Stimulated activated CD4-positive, alpha-beta T cell treated with anti-CD3 and anti-CD28 coated beads, Interleukin-12 subunit alpha, Interleukin-12 subunit beta, amount 100 ng/mL, for 48 hours (primary cell): ENCODE measurements at places on chromosomes 5 and 9.

GRCh38 chr9:137924169-137924568 lies 46.6 kb downstream of the CACNA1B start:
- DNase-seq = no peak

- no peak for DNase-seq
Measured at GRCh38 chr9:93154293-93154903, 20.3 kb upstream of the NINJ1 start.

- no peak for DNase-seq
Measured at GRCh38 chr5:153461341-153461740, 29.1 kb upstream of the GRIA1 start.

DNA sequence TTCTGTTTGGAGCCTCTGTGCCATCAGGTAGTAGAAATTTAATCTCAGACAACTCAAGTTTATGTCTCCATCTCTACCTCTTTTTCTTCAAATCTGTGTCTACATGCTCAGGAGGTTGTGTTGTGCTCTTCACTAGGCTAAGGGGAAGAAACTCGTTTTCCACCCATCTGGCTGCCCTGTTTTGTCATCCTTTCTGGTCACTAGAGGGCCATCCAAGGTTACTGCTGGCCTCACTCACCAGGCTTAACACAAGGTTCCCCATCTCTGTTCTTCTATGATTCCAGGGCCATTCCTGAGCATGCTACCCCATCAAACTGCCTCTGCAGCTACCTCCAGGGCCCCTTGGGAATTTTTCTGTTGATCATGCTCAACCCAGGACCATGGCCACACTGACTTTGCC lies 213.3 kb upstream of the FBXL7 start:
- DNase-seq = no peak

DNA sequence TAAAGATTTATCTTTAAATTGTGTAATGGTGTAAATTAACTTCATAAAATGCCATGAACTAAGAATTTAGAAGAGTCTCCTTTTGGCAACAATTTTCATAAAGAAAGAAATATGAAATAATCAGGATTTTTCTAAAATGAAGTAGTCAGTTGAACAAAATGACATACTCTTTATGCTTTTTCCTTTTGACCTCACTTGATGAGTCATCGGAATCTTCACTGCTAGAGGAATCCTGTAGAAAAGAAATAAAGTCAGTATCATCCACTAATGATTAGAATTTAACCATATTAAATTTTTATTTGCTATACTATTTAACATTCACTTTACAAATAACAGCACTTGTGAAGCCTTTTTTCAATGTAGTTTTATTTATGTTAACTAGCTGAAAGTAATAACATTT lies 26.1 kb downstream of the CHD1 start:
- DNase-seq = no peak

- DNase-seq = no peak
Measured at GRCh38 chr9:89935115-89935514, 330.3 kb downstream of the GADD45G start.

DNA sequence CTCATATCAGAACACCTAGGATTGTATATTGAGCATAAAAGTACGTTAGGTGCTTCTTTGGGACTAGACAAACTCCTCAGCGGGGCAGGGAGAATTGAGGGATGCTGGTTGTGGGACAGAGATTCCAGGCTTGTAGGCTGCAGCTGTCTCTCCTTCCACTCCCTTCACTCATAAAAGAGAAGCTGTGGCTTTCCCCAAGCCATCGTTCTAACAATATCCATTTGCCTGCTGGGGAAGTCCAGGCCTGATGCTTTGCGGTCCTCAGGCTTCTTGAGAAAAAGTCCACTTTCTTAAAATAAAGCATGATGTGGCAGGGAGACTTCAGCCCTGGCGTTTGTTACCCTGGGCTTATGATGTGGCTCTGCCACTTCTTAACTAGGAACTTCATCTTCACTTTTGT lies 129.3 kb upstream of the OSMR start:
- no peak for DNase-seq

- DNase-seq = no peak
Measured at GRCh38 chr9:114256827-114257328, 66.0 kb upstream of the ORM1 start.

DNA sequence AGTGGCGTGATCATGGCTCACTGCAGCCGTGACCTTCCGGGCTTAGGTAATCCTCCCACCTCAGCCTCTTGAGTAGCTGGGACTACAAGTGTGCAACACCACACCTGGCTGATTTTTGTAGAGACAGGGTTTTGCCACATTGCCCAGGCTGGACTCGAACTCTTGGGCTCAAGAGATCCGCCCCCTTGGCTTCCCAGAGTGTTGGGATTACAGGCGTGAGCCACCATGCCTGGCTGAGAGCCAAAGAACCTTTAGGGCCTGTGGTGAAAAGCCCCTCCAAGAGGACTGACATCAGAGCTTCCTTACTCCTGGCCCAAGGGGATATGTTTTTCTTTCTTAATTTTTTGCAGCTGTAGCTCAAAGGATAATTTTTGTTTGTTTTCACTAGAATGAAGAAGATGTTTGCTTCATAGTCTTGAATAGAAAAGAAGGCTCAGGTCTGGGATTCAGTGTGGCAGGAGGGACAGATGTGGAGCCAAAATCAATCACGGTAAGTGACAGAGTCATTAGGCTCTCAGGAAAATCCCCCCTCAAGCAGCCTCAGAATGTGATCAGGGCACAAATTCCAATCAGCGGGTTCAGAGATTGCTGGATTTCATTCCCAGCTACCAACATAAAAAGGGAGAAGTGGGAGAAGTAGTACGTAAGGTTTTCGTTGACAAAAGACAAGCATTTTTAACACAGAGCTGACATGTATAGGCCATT lies 77.1 kb downstream of the GOLPH3 start:
- DNase-seq = no peak

- DNase-seq = no peak
Measured at GRCh38 chr9:8014997-8015682, 215.6 kb upstream of the DMAC1 start.

- DNase-seq = no peak
Measured at GRCh38 chr5:171483551-171484135, 64.2 kb downstream of the FGF18 start.

DNA sequence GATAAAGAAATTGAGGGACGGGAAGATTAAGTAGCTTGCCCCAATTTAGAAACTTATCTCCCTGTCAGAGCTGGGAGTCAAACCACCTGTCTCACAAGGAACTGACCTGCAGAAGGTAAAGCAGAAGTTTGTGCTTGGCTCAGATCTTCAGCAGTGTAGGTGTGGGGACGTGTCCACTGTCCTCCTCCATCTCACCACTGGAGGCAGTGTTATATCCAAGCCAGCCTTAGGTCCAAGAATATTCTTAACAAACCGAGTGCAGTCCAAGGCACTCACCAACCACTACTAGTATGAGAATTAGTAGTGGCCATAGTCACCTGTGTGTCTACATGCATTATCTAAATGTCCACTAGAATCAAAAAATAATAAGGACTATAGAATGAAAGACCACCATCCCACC lies 86.3 kb upstream of the IRX1 start:
- DNase-seq = no peak

- DNase-seq = no peak
Measured at GRCh38 chr5:172178991-172179989, 8.7 kb downstream of the STK10 start.

DNA sequence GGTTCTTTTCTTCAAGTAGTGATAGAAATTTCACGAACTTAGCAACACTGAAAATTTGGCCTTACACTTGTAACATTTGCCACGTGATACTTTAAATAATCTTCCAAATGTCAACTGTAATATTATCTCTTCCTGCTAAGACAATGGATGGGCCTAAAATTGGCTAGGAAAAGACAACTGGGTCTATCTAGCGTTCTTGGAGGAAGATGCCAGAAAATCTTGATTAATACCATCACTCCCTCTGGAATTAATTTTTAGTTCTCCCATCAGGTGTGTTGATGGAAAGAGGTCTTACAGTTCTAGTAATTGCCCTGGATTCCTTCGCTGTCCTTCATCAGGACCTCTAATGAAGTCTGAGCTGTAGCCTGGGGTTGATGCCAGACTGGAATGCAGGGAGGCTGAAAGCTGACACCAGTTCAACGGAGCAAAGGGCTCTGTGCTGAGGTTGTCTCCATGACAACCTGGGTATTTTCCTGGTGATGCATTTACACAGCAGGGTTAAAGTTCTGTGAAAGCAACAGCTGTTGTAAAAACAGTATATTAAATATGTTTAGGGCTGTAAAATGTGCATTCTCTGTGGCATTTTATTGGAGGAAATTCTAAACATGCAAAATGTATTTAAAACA lies 92.3 kb downstream of the GAS1 start:
- DNase-seq = no peak

DNA sequence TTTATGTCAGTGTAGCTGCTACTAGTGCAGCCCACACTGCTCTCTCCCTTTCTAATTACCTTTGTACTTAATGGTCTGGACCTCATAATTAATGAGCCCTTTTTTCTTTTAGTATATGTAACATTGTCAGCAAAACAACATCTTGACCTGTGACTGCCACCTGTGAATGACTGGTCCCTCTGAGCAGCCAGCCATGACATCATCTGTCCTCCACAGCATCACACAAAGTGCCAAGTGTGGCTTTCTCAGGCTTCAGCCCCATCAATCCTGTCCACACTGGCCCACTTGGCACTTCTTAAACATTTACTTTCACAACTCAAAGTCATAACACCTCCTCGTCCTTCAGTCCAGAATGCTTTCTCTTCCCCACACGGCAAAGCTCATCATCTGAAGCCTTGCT lies 104.7 kb downstream of the GPR21 start:
- no peak for DNase-seq

DNA sequence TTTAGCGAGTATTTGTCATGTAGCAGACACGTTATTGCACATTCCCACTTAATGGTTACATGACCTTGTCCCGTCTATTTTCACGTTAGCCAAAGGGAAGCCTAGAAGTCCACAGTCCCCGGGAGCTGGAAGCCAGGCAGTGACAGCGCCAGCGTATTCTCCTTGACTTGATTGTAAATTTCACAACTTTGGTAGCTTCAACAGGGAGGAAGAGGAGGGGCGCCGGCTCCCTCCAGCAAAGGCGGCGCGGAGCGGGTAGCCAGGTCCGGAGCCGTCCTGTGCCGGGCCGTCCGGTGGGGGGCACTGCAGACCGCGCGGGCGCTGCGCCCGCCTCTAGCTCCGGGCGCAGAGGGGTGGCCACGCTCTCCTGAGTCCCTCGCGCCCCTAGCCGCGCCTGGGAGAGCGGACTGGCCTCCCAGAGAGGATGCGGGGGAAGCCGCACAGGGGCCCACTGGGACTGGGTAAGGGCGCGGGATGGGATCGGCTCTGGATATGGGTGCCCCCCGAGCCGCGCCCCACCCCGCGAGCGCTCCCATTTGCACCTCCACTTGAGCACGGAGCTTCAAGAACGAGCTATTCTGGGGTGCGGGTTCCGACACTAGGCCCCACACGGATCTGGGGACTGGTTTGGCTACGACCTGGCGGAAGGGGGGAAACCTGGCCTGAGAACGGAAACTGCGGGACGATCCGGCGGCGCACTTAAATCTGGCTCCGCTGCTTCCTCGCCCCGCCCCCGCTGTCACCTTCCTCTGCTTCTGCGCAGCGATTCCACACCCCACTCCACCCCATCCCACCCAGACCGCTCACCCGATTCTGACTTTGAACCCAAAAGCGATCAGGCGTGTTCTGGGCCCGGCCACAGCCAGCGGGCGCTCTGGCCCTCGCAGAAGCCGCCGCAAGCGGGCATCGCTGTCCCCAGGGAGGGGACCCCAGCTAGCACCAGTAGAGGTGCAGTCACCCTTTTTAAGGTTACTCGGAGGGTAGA lies 23.8 kb downstream of the KLF4 start:
- DNase-seq = no peak

- peak; percentile 71 for DNase-seq
Measured at GRCh38 chr9:34665381-34666250, 3.2 kb upstream of the CCL27 start.

GRCh38 chr5:77945874-77946273 lies 169.7 kb upstream of the TBCA start:
- DNase-seq = no peak

DNA sequence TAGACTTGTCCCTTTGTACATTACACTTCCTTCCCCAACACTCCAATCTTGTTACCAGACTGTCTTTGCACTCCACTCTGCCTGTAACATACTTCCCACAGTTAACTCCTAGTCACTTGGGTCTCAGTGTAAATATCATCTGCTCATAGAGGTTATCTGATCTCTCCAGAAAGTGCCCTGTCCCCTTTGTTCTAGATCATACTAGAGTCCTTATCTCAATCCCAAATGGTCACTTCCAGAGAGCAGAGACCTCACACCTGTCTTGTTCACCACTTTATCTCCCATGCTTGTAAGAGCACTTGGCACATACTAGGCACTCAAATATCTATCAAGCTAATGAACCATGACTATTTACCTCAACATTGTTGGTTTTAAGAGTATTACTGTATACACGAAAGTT lies 30.4 kb downstream of the SETX start:
- no peak for DNase-seq

DNA sequence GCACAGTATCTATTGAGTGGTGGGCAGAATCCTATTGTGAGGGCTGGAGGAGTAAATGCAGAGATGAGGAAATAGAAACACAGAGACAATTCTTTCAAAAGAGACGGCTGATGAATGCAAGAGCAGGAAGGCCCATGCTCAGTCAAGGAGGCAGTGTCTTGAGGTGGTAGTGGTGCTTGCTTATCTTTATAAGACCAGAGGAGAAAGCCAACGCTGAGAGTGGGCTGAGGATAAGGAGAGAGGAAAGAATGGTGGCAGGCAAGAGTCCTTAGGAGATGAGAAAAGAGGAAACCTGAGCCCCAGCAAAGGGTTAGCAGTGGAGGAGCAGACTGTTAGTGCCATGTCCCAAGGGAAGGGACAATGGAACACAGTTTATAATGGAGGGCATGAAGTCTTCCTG lies 86.0 kb downstream of the SNCAIP start:
- no peak for DNase-seq

DNA sequence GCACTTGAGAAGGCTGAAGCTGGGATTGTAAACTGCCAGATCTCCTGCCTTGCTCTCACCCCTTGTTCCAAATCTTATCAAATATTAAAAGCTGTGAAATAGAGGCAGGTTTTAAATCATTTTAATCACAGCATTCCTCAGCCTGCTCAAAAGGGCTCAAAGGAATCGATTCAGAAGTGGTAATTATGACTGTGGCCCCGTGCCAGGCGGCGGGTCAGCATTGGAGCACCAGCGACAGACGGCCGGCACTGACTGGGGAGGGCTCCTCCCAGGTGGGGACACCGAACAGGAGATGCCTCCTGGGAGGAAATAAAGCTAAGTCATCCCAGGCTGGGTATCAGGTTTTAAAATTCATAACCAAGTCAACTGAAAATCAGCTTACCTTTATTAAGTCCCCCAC lies 66.7 kb downstream of the KCNIP1 start:
- no peak for DNase-seq

- DNase-seq = no peak
Measured at GRCh38 chr5:19987612-19988361, at the start of gene CDH18. Gene CDH18, minus strand, starts transcription at chr5:19988200. Its CDS starts 149,214 bp downstream, at chr5:19838986.

DNA sequence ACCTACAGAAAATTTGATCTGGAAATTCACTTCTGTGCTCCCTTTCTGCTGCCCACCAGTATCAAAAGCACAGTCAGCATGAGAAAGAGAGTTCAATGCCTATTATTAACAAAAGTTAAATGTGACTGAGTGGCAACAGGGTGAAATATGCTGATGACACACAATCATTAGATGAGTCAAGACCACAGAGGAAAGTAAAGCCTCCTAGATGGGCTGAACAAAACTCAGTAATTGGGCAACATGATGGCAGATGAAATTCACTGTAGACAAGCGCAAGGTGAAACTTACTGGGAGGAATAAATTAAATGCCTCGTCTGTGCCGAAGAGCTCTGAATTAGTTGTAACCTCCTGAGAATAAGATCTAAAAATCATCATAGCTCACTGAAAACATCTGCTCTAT lies 752.8 kb downstream of the IRX1 start:
- DNase-seq = no peak
